HFFc6 (cell line): ENCODE measurements at places on chromosomes 13 and 19. TPM values are rescaled to one million over a fixed set of nuclear protein-coding genes. Genes with fewer than 3 reads are reported as not detected.

The TMEM38A gene
- 0.76 to 1.5 TPM (median 1.00 TPM) in 3 replicates for total RNA-seq

The ERCC1 gene
- 112 to 119 TPM (median 114 TPM) in 3 replicates for total RNA-seq

DNA sequence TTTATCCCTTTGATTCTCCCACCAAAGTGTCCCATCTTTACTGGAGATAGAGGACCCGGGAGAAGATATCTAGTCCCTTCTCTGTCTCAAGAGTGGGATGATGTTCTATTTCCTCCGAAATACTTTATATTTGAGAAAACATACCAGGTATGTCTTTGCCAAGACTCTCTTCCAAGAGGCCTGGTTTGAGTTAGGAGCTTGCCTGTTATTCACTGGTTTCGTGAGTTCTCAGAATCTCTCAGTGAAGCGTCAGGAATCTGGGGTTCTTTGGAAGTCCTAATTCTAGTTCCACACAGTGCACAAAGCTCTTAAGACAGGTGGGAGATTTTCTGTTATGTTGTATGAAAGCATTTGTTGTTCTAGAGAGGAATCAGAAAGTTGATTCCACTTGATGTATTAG, 182.0 kb downstream of the DNAJC15 start:
- H3K36me3 ChIP-seq: 0 out of 2 replicates have a peak, but pooled peaks cover 7% of the 10 kb centered on the region
- no peak overlapping the region for H3K4me3 ChIP-seq
- DNase-seq: no peak
- peaks cover 11% of the 10 kb centered on the region for H3K4me1 ChIP-seq

GRCh38 chr13:113137691-113138298, 15.2 kb downstream of the F10 start:
- no peak overlapping the region for H3K4me3 ChIP-seq
- H3K4me1 ChIP-seq: no peaks in the 10 kb centered on the region
- H3K27me3 ChIP-seq: peaks cover 4% of the 10 kb centered on the region; the same call in 1 of the 2 replicates
- no peaks in the 10 kb centered on the region for H3K36me3 ChIP-seq
- DNase-seq: no peak
- no peak overlapping the region for H3K27ac ChIP-seq

DNA sequence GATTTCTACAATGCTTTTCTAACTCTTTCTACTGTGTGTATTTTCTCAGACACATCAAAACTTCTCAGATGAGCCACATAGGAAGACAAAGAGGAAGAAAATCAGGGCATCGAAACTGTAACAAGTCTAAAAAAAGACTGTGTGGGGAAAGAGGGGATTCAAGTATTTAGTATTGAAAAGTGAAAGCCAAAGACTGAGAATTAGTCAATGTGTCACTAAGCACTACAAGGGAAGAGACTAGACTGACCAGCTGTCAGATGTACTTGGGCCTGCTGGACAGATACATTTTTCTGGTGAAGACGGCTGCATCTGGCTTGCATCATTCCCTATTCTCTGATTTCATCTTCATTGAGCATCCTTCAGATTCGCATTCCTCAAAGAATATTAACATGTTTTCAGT, 25.4 kb downstream of the COMMD6 start:
- H3K27me3 ChIP-seq: no peaks in the 10 kb centered on the region; the same call in 1 of the 2 replicates
- DNase-seq: no peak
- no peak overlapping the region for H3K4me3 ChIP-seq
- peaks cover 10% of the 10 kb centered on the region for H3K4me1 ChIP-seq
- no peaks in the 10 kb centered on the region for H3K36me3 ChIP-seq

The ZNF132 gene
- 4.1 to 5.4 TPM (median 4.9 TPM) in 3 replicates for total RNA-seq

DNA sequence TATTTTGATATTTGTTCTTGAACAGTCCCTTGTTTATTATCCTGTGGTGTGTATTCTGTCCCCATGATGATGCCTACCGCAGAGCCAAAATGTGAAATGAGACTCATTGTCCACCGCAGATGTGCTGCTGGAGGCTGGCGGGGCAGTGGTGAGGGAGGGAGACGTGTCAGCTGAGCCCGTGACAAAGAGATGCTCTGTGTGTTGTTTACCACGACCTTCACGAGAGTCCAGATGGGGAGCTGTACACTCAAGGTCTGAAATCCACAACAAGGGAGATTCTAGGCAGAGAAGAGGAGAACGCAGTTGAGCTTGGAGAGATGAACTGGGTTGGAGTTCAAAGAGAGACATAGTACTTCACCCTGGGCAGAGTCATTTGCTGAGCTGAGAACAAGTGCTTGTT, 20.8 kb upstream of the AMER2 start:
- no peak overlapping the region for H3K27ac ChIP-seq
- H3K36me3 ChIP-seq: no peaks in the 10 kb centered on the region
- DNase-seq: no peak
- no peak overlapping the region for H3K4me3 ChIP-seq
- peaks cover 19% of the 10 kb centered on the region for H3K27me3 ChIP-seq
- H3K4me1 ChIP-seq: no peaks in the 10 kb centered on the region
